ENCODE measurements at places on chromosomes 2 and 18.

GRCh38 chr18:52060607-52061304 is 279.2 kb upstream of the DCC start:
- no peak for DNase-seq

GRCh38 chr2:152477347-152478092 is 142.5 kb downstream of the FMNL2 start:
- no peak for DNase-seq

GRCh38 chr18:63433334-63433866 is 11.1 kb upstream of the VPS4B start:
- no peak for DNase-seq

- DNase-seq = no peak
Measured at GRCh38 chr18:50711386-50711785, 108.4 kb downstream of the MRO start.

DNA sequence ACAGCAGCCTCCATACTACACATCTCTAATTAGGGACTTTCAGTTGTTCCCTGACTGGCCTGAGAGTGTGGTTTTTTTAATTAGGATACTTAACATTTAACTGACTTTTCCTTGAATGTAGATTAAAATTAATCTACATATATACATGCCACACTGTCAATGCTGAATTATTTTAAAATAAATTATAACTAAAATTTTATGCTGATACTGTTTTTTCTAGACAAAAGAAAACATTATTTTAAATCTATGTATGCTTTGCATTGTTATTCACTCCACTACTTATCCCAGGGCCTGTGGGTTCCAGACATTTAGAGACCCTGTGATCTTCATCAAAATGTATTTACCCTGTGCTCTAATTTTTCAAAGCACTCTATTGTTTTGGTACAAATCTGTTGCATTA is 496.0 kb upstream of the MAP2 start:
- DNase-seq = no peak

DNA sequence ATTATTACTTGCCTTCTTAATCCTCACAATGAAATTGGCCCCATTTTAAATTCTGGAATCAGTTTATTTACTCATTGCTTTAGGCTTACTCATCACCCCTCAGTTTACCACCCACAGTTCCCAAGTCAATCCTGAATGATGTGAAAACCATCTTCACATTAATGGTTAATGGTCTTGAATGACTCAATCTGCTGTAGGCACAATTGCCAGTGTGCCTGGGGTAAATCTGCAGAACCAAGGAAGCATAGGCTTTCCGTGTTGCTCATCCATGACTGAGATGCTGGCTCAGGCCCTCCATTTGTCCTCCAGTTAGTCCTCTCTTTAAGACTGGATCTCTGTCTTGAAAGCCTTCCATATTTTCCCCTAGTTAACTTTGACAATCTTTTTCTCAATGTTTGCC is 164.5 kb downstream of the PMAIP1 start:
- DNase-seq = no peak

- DNase-seq = no peak
Measured at GRCh38 chr2:191436368-191437055, 191.3 kb downstream of the MYO1B start.

DNA sequence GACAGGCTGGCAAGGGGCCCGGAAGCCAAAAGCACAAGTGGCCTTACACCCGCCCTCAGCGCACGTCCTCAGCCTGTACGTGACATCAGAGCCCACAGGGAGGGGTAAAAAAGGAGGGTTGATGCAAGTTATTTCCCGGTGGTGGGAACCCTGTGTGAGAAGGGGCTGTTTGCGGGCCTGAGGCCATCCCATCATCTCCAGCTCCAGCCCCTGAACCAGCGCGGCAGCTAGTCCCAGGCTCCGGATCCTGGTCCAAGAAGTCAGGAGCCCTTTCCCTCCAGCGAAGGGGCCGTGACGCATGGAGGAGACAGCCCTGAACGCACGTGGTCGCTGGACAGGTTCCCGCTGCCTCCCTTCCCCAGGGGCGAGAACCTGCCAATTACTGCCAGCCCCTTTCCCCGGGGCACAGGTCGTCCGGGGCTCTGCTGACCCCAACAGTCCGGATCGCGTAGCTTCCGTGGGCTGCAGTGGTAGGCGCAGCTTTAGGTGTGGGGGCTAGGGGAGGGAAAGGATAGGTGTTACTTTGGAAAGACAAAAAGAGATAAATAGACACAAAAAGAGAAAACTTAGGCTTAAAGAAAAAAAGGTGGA is 1.3 kb upstream of the LRP2 start:
- no peak for DNase-seq

DNA sequence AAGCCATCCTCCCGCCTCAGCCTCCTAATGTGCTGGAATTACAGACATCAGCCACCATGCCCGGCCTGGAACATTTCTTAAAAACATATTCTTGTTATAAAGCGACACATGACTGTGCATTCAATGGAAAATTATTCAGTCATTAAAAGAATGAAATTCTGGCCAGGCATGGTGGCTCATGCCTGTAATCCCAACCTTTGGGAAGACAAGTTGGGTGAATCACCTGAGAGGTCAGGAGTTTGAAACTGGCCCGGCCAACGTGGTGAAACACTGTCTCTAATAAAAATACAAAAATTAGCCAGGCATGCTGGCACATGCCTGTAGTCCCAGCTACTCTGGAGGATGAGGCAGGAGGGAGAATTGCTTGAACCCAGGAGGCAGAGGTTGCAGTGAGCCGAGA is 21.6 kb upstream of the RPRD1A start:
- DNase-seq = no peak

DNA sequence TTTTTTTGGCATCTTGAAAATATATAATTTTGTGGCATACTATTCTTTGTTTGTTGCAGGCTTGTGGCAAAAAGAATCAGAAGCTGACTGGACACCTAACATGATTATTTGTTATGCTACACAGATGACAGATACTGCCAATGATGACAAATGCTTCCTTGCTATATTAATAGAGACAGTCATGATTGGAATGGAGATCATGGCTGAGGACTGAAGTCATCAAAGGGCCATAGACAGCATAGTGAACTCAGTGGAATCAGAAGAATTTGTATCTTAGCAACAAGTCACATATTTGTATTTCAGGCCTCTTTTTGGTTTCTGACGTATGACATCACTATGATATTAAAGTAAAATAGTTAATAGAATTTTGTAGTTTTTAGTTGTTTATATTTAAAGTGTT is 1003.8 kb upstream of the DDX18 start:
- DNase-seq = no peak

DNA sequence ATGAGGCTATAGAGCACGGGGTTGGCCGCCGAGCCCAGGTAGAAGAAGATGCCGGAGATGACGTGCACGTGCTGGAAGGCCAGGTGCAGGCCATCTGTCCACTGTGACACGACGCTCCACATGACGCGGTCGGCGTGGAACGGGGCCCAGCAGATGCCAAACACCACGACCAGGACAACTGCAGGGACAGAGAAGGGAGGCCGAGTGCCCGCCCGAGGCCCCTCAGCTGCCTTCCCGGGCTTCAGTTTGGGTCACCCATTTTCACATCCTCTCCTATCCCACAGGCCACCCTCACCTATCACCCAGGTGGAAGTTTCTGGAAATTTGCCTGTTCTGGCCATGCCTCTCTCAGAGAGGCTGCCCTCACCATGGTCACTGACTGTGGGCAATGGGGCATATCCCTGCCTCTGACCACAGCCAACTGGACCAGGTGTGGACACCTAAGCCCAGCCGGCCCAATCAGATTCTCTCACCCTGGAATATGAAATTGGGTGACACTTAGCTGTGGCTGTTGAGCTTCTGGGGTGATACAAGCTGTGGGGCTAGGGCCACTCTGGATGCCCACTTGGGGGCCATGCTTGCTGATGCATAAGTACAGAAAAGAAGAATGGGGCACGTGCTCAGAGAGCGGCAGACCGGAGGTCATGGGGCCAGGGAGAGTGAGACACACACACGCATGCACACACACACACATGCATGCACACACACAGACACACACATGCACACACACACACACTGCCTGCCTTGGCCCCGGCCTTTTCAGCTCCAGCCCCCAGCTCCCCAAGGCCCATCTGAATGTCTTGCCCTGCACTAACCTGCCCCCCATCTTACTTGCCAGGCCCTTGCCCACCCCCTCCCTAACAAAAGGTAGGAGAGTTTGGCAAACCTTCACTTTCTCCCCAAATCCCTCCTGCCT is 4.7 kb downstream of the NMUR1 start:
- DNase-seq = no peak

DNA sequence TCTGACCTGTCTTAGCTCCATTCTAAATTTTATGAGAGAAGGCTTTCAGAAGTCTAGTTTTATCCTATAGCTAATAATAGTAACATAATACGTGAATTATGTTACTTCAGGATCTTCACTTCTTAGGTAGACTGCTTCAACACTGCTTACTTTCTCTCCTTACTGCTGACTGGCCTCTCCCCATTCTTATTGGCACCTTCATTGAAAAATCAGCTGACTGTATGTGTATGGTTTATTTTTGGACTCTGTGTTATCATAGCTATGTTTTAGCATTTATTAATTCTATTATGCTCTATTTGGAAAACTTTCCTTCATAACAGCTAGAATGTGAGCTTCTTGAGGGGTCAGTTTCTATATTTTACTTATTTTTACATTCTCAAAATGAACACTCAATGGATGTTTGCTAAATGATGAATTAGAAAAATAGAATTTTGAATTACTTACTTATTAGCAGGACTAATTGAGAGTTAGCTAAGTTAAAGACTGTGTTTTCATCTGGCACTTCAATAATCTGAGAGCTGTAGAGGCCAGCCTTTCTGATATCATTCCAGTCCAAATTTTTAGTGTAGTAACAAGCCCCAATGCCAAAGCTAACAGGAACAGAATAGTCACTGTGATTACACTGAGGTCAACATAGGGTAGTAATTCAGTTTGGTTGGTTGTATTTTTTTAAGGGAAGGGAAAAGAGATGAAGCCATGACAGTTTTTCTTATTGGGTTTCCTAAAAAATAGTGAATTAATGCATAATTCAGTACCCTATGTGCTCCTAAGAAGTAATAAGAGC is 92.3 kb downstream of the TTC27 start:
- DNase-seq = no peak

DNA sequence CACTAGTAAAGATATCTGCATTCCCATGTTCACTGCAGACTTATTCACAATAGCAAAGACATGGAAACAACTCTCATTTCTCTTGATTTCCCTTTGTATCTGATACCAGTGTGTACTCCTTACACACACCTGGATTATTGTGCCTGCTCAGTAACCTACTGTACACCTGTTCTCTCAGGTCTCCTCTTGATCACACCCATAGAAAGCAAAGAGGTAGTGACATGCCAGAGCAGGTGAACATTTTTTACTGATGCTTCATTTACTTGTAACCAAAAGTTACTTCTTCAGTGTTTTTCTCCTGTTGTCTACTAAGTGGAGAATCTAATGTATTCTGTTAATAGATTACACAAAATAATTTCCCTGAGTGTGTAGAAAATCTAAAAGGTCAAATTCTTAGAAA is 46.8 kb downstream of the CDH19 start:
- DNase-seq = no peak

DNA sequence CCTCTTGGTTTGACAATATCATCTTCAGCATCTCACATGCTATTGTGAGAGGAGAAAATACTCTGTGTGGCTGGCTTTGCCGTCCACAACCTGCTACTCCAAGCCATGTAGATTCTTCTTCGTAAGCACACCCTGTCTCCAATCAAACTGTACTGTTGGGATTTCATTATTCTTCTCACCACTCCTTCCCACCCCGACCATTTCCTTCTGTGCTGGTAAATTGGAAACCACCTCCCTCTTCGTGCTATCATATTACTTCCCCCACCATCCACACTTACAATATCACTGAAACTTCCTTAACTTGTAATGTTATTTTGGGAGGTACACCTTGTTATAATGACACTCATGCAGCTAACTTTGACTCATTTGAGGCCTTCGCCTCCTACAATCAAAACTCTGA is 3.2 kb upstream of the AGXT start:
- no peak for DNase-seq

- DNase-seq = no peak
Measured at GRCh38 chr2:204140246-204140645, 203.7 kb downstream of the ICOS start.
